ENCODE measurements at places on chromosomes 1 and 21.

- DNase-seq: no peak
Measured at GRCh38 chr1:40379785-40380452, 6.4 kb downstream of the SMAP2 start.

DNA sequence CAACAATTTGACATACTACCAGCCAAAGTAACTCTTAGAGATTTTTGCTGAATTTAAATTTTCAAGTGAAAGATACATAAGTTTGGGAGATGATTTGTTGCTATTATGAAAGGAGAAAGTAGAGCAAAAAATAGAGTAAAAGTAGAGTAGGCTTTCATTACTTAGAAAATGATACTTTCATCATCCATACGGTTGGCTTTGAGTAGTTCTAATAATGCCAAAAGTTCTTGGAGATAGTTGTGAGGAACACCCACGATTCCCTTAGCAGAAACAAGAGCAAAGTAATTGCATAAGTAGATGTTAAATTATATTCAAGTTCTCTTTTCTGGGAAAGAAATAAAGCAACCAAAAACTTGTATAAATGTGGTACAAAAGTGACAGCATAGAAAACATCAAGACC lies 95.0 kb upstream of the VAV3 start:
- DNase-seq: no peak

GRCh38 chr1:26293911-26294463 lies 12.4 kb downstream of the UBXN11 start:
- no peak for DNase-seq

- DNase-seq: peak; percentile 82
Measured at GRCh38 chr1:45802343-45803298, 791 bp upstream of the MAST2 start.

DNA sequence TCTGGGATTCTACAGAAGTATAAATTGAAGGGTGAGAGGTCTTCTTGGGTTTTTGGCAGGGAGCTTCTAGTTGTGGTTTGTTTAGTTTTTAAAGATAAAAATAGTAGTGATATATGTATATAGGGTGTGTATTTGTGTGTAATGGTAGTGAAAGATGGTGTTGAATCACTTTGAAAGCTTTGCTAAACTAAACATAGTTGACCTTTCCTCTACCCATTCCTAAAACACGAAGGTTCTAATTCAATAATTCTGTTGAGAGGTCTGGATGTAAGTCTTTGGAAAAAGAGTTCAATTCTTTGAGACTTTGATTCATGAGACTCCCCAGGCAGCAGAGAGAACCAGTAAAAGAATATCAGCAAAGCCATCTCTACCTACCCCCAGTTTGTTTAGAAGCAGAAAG lies 247.9 kb upstream of the DUSP10 start:
- DNase-seq: no peak

DNA sequence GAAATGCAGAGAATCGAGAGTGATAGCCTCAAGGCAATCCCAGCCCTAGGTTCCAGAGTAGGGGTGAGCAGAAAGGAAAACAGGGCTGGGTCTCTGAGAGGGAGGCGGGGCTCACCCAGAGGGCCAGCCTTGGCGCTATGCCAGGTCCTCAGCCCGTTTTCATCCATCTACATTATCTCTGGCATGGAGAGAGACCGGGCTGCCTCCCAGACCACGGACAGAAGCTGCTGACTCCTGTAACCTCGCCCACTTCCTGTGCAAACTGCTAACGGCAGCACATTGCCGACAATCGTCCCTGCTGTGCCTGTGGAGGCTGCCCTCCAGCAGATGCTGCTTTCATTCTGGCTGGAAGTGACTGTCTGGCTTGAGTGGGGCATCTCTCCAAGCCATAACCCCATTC lies 569.1 kb downstream of the NPHP4 start:
- peak; percentile 52 for DNase-seq

GRCh38 chr1:24362396-24362795 lies 43.2 kb downstream of the GRHL3 start:
- DNase-seq: no peak

DNA sequence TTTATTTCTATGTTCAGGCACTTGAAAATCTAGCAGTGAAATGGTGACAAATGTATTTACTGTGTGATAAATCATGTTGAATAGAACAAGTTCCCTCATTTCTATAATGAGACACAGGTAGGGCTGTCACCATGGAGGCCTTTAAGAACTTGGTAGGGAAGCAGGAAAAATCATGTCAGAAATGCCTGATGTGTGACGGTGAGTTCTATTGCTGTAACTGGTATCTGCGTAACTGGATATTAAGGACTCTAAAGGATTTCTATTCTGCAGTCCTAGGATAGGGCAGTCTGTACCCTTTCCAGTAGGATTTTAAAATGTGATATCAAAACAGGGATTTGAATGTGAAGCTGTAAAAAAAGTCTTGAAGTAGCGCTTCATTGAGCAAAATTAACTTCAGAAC lies 15.5 kb downstream of the ACTN2 start:
- DNase-seq: no peak

All from NCI-H774 (cell line).